Stimulated activated CD4-positive, alpha-beta T cell treated with anti-CD3 and anti-CD28 coated beads, Interleukin-15, amount 100 ng/mL, for 24 hours (primary cell): ENCODE measurements at places on chromosomes 2 and 18.

DNA sequence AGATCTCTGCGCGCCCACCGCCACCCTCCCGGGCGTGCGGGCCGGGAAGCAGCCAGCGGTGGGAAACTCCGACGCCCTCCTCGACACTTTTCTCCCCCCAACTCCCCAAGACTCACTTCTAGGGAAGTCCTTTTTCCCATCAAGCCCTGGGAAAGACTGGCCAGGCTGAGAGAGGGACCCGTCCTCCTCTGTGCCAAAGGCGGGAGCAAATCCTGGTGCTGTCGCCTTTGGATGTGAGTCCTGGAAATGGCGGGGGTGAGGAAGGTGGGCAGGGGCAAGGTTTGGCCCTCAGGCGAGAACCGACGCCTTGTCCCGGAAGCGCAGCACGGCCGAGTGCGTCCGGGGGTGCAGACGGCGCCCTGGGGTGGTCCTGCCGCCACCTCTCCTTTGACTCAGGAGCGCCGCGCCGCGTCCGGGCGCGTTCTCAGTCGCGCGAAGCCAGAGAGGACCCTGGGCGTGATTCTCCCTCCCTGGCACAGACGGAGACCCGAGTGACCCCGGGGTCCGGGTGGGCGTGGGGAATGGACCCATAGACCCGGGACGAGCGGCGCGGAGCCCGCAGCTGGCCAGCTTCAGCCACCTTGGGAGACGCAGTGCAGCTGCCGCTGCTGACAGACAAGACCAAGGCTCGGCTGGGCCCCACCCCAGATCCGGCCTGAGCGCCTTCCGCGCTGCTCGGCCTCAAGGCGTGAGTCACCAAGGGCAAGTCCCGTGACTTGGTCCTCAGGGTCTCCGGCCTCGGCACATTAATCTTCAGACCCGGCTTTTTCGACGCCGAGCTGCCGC lies 3.5 kb upstream of the LBX2 start:
- peak; percentile 74 for DNase-seq

DNA sequence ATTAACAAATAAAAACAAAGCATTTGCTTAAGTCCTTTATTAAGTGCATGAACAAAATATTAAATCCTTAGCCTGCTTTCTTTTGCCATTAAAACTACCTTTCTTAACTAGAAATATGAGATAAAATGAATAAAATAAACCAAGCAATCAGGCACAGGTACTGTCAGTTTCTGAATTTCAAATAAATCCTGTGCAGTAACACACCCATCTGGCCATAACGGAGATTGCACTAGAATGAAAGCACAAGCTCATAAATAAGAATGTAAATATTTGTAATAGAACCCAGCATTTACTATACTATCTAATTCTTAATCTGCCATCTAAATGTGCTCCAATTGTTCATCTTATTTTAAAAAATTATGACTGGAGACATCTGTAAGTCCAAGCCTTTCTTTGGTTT lies 31.9 kb downstream of the PRKRA start:
- no peak for DNase-seq

- no peak for DNase-seq
These were observed 783.6 kb upstream of the ZEB2 start for GRCh38 chr2:145303536-145303935.

DNA sequence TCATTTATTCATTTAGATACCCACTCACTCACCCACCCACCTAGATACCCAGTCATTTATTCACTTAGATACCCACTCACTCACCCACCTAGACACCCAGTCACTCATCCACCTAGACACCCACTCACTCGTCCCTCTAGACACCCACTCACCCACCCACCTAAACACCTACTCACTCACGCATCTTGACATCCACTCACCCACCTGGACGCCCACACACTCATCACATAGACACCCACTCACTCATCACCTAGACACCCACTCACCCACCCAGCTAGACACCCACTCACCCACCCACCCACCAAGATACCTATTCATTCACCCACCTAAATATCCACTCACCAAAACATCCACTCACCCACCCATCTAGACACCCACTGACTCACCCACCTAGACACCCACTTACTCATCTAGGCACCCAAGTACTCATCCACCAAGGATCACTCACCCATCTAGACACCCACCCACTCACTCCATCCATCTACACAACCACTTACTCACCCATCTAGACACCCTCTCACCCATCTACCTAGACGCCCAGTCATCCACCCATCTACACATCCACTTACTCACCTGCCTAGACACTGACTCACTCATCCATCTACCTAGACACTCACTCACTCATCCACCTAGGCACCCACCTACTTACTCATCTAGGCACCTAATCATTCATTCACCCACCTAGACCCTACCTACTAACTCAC lies 723.7 kb upstream of the RAB6C start:
- DNase-seq, result no peak

GRCh38 chr2:241814643-241815476 lies 5.9 kb downstream of the NEU4 start:
- DNase-seq, result no peak

- DNase-seq, result no peak
These were observed 32.9 kb upstream of the CCDC93 start for GRCh38 chr2:118046634-118047210.

- no peak for DNase-seq
These were observed 30.2 kb downstream of the ATF2 start for GRCh38 chr2:175137793-175138192.

DNA sequence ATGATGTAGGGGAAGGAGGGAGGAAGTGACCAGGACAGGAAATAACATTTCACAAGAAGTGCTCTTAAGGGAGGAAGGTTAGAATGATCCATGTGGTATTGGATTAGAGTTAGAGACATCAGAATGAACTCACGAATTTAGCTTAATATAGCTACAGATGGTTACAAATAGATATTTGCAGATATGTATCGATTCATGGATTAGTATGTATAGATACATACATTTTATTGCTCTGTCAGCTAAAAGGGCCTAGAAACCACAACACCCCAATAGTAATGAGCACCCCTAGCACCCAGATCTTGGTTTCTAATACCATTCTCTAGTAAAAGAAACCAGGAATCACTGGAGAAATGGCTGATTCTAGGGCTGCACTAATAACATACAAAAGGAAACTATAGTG lies 59.6 kb upstream of the LTBP1 start:
- no peak for DNase-seq

DNA sequence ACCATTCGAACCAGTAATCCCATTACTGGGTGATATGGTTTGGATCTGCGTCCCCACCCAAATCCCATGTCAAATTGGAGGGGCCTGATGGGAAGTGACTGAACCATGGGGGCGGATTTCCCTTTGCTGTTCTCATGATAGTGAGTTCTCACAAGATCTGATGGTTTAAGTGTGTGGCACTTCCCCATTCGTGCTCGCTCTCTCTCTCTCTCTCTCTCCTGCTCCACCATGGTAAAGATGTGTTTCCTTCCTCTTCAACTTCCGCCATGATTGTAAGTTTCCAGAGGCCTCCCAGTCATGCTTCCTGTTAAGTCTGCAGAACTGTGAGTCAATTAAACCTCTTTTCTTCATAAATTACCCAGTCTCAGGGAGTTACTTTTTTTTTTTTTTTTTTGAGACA lies 62.6 kb downstream of the NBAS start:
- DNase-seq, result no peak

DNA sequence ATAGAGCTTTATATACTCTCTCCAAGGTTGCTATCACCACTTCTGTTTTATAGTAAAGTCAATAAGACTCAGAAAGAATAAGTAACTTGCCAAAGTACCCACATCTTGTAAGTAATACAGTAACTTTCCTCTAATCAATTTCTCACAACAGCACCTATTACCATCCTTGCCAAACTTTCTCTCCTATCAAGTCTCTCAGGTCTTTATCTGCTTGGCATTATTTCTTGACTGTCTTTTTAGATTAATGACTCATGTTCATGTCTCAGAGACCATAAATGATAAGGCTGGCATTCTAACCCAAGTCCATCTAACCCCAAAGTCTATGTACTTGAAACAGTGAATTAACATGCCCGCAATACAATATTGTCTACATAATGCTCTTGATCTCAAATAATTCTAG lies 618.0 kb upstream of the ZEB2 start:
- DNase-seq, result no peak

DNA sequence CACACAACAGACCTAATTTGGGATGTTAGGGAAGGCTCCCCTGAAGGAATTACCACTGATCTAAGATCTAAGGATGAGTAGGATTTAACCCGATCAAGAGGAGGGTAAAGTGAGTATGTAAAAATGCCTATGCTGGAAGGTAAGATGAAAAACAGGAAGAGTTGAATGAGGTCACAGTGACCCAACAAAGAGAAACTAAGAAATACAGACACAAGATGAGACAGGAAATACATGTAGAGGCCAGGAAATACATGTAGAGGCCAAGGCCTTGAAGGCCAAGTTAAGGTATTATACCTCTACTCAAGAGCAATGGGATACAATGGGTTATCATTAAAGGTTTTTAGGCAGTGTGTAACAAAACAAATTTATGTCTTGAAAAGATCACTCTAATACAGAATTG lies 131.6 kb upstream of the TANK start:
- DNase-seq, result no peak

- no peak for DNase-seq
These were observed 10.4 kb upstream of the DOCK10 start for GRCh38 chr2:225052703-225053102.

GRCh38 chr2:119657466-119658145 lies 21.4 kb upstream of the TMEM177 start:
- DNase-seq, result no peak

- DNase-seq, result peak; percentile 63
These were observed 105.6 kb upstream of the CD302 start for GRCh38 chr2:159903443-159904126.

DNA sequence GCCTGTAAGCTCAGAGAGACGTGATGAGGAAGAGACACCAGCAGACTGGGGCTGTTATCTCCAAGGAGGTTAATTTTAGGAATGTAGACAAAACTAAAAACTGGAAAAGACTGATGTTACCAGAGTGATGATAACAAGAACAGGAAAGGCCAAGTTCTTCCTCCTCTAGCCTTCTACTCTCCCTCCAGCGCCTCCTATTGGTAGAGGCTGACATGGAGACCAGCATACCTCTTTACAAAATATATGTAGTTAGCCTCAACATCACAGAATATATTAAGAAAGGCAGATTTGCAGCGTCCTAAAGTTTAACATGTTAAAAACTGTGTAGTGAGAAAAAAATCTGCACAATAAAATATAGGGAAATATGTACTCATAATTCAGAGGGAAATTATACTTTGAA lies 66.0 kb downstream of the TCF4 start:
- DNase-seq, result peak; percentile 18

DNA sequence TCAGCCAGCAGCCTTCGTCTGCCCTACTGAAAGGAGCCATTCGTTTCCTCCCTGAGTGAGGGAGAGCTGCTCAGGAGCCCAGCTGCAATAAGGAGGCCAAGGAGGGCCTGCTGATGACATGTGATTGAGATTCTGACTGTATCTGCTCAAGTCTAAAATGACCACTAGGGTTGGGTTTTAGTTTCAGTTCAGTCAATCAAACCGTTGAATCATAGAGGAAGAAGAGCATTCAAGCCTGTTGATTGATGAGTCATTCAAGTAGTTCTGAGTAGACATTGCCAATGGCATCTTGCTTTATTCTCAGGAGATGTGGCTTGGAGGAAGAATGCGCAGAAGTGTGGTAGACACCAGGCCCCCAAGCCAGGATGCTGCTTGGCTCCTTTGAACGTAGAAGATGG lies 19.9 kb upstream of the BCL2L11 start:
- DNase-seq, result peak; percentile 40

DNA sequence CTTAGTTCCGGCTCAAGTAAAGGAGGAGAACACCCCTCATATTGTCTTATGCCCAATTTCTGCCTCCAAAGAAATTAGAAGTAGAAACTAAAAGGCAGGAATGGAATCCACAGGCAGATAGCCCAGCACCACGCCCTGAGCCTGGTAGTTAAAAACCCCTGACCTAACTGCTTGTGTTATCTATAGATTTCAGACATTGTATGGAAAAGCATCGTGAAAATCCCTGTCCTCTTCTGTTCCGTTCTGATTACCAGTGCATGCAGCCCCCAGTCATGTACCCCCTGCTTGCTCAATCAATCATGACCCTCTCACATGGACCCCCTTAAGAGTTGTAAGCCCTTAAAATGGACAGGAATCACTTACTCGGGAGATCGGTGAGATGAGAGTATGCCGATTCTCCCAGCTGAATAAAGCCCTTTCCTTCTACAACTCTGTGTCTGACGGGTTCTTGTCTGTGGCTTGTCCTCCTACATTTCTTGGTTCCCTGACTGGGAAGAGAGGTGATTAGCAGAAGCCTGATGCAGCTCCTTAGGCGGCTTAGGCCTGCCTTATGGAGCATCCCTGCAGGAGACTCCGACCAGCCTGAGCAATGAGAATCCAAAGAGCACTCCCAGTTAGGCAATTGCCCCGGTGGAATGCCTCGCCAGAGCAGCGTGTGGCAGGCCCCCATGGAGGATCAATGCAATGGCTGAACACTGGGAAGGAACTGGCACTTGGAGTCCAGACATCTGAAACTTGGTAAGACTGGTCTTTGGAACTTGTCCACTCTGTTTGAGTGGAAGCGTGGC lies 362.6 kb upstream of the TCF4 start:
- DNase-seq, result no peak

DNA sequence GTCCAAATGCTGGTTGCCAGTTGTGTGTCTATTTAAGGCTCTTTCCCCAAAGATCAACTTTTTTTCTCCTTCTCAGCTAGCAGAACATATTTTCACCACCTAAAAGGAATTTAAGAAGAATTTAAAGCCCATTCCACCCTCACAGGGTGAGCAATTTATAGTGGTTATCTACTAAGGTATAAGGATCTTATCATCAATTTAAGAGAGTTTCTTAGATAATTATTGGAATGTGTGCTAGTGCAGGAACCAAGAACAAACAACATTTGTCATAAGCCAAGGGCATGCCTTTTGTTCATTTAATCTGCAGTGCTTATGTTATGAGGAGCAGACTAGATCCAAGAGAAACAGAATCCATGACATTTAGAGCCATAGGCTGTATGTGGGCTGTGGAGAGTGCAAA lies 37.2 kb downstream of the NLRC4 start:
- DNase-seq, result no peak

DNA sequence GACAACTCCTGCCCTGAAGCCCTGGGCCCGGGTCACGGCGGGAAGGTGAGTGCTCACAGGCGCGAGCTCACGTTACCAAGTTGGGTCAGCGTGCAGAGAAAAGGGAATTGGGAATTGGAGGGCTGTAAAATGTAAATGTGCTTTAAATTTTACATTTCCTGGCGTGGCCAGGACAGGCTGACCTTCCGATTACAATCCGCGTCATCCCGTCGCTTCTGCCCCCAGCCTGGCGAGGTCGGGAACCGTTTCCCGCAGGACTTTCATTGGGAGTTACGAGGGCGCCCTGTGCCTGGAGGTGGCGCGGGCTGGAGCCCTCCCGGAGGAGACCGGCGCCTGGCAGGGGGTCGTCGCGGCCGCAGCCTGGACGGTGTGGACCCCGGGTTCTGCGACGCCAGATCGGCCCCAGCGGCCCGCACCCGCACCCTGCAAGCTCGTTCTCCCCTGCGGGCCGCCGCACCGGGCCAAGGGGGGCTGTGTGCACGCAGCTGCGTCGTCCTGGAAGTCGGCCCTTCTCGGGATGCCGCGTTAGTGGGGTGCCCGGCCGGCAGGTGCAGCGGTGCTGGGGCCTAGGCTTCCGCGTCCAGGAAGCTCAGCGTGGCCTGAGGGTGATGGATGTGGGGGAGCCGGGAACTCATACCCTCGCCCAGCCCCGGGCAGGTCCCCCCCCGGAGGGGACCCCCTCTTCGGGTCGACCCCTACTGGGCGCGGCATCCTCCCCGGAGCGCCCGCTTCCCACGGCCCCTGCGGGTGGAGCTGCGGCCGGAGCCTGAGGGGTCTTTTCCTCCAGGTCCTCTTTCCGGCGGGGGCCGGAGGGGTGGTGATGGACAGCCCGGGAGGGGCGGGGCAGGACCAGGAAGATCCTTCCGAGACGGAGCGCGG lies 63.9 kb downstream of the LRRFIP1 start:
- DNase-seq, result peak; percentile 60

GRCh38 chr18:3429121-3429520 lies 20.9 kb upstream of the TGIF1 start:
- DNase-seq, result no peak
